Left renal pelvis (tissue), 4 donors: ENCODE measurements at places on chromosomes 1 and 21.

DNA sequence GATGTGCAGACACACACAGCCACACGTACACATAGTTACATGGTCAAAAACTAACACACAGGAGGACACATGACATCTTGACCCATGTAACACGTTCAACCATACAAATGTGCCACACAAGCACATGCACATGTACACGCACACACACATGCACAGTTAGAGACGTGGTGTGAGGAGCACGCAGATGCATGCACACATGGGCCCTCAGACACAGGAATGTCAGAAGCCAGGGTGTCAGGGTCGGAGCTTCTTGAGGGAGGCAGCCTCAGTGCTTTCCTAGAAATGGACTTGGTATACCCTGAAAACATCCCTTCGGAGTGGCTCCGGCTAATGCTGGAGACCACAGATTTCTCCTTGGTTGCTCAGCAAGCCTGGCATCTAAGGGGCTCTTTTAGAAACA, 114.3 kb downstream of the DMRTB1 start:
- DNase-seq, result no peak

- no peak for DNase-seq
Measured at GRCh38 chr1:93651695-93652094, 29.9 kb downstream of the BCAR3 start.

DNA sequence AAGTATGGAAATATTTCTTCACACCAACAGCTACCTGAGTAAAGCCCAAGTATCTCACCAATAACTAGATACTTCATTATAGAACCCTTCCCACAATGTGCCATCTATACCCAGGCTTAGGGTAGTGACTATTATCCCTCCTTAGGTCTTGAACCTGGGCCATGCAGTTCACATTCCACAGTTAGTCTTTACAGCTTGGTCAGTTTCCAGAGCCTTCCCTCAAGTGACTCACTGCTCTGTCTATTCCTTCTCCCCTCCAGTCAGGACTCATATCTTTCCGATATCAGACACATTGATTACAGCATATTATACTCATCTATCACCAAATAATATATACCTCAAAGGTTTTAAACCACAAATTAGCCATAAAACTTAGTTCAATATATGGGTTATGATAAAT, 23.6 kb downstream of the VAMP4 start:
- no peak for DNase-seq

- no peak for DNase-seq
Measured at GRCh38 chr21:42113926-42114409, 42.9 kb downstream of the UMODL1 start.

DNA sequence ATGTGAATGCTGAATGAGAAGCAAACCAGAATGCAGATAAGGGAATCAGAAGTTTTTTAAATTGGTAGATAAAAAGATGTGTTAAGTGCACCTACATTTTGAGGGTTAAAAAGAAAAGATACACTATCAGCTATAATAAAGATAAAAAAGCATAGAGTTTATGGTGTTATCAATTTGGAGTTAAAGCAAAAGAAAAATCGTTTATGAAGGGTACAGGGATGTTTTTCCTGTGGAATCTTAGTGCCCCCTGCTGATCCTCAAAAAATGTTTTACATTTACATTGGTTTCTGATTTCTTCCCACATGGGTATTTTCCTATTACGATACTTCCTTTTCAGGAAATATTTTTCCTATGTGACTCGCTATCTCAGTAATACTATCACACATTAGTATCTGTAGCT, 293.5 kb downstream of the MRPL39 start:
- no peak for DNase-seq

DNA sequence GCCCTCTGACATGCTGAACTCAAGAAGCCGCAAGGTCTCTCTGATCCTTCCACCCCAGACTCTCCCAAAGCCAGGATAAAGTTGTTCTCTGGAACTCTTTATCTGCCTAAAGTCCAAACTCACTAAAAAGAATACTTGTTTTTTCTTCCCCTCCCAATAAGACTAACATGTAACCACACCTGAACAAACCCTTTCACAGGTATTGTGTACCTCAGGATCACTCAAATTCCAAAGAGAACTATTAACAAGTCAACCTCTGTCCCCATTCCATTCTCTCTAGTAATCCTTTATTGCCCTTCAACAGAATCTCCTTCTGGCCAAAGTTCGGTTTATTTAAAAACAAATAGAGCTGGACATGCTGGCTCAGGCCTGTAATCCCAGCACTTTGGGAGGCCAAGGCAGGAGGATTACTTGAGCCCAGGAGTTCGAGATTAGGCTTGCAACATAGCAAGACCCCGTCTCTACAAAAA, 4.1 kb upstream of the TOE1 start:
- no peak for DNase-seq

DNA sequence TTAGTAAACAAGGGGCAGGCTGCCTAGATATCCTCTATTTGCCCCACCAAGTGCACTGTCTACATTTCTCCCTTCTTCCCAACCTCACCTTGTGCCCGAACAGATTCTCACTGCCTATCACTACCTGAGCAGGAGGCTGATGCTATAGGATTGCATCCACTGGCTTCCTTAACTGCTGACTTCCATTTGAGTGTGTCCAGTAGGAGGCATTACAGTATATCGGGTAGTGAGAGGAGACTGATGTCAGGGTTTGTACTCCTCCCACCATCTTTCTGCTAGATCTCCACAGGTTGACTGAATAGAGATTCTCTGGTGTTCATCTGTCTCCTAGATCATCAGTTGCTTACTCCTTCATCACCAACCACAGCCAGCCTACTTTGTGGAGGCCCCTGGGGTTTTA, 796.3 kb downstream of the LRRIQ3 start:
- DNase-seq, result no peak

DNA sequence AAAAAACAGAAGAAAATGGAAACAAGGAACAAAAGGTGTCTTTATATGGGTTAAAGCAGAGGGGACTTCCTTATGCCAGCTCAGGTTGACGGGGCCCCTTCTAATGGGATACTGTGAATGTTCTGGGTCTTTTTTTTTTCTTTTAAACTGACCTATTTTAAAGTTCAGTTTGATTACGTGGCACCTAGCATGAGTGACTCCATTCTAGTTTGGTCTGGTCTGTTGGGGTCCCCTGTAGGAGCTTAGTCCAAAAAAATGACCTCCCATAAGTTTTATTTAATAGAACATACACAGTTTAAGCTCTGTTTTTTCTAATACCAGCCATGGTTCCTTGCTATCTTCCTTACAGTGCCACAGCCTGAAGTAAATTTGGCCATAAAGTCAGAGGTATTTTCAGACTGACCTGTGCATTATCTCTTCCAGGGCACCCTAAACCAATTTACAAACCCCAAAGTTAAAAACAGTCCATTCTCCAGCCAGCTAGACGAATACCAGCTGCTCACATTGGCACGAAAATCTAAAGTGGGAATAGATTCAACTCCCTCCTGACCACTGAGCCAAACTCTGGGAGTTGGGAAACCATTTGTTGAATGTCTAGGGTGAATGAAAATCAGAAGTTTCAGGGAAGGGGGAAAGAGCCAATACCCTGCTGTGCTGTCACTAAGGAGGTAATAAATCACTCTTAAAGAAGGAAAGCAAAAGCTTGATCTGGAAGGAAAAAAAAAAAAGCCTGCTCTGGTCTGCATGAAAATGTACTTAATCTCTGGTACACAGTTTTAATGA, 42.4 kb downstream of the AKNAD1 start:
- no peak for DNase-seq

- no peak for DNase-seq
Measured at GRCh38 chr1:201933840-201934430, 12.4 kb downstream of the LMOD1 start.

- no peak for DNase-seq
Measured at GRCh38 chr1:118306851-118307250, 121.8 kb upstream of the SPAG17 start.

DNA sequence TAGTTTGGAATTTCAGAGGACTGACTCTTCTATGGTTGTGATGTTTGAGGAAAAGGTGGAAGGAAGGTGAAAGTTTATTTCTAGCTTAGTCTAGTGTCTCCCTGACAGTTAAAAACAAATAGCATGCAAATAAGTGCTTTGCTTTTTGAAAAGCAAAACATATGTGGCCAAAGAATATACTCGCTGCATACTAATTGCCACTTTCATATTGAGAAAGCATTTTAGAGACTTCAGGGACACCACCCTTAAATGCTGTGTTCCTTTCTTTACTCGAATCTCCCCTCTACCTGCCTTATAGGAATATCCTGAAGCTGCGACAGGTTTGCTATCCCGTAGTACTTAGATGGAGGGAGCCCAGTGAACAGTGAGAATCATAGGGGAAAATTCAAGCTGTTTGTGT, 23.2 kb downstream of the GLUL start:
- no peak for DNase-seq

DNA sequence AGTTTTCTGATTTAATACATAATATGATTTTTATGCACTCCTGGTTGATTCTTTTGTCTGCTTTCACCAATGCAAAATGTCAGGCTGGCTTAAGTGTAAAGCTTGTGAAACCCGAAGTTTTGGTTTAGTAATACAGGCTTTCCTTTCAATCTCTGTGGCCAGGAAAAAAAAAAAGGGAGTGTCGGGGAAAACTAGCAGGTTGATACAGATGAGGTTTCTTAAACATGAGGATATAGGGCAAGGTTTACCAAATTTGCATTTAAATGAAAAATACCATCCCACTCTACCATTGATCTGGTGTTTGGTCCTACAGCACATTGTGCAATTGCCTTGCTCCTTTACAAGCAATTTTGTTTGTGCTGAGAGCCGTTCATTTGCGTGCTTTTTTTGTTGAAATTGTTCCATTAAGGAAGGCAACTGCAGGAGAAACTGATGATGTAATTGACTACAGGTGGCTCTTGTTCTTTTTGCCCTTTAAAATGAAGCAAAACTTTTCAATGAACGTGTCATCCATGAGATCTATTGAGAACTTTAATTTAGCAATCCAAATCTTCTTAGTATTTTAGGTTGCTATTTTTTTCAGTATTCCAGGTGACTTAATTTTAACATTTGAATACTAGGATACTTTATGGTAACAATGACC, 22.7 kb downstream of the CLIC6 start:
- no peak for DNase-seq

DNA sequence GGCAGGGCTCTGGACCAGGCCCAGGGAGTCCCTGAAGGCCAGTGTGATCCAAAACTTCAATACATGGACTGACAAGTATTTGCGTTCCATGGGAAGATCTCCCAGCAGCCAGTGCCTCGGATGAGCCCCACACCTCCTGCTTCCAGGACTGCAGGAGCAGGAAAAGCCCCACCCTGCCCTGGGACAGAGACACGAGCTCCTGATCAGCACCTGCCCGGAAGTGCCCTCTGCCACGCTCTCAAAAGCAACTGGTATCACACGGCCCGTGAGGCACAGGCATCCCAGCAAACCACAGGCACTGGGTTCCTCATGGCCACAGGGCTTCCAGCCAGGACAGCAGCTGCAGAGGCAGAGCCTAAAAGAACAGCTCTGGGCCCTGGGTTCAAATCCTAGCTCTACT, 48.6 kb downstream of the ACOT7 start:
- no peak for DNase-seq

DNA sequence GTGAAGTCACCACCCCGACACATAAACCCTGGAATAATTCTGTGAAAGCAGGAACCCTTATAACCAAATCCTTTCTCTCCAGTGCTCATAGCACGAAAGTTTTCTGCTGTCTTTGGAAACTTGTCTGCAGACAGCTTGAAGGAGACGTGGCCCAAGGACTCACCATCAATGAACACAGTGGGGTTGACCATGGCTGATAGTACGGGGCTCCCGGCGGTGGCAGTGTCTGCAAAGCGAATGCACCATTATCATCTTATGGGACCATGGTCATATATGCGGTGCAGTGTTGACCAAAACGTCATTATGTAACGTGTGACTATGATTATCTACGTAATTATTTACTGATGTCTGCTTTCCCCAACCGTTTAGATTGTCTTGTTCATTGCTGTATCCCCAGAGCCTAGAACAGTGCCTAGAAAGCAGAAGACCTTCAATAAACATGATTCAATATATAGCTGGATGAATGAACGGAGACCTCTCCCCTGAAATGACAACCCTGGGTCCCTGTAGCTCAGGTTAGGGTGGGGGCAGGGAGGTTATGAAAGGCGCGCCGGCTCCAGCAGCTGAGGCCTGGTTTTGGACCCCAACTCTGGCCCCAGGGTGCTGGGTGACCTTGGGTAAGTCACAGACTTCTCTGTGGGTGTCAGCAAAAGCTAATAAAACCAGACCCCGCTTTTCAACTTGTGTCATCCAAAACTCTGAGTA, 128.4 kb upstream of the ZBTB40 start:
- DNase-seq, result no peak

DNA sequence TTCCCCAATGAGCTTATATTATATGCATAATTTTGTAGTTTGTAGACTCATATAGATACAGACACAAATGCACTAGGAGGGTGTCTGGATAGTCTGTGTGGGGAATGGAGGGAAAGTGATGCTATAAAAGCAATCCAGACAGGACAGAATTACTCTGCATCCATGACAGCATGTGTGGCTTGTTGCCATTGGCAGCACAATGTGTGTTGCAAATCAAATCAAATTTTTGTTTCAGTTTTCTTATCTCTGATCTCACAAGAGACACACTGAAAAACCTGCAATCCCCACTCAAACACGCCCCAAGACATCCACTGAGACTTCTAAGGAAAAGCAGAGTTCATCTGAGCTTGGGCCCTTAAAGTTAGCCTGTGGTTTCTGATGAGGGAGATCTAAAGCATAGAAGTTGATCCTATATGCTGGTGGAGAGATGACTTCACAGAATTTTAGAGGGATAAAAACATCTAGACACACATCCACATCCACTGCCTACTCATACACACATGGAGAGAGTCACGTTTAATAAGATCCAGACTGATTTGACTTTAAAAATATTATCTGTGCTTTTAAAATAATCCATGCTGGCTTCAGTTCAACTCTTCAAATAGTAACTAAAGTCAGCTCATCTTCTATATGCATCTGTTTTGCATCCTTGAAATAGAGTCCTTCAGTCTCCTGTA, 313.0 kb upstream of the PLXNA2 start:
- no peak for DNase-seq

GRCh38 chr1:183273300-183273699, 87.2 kb downstream of the LAMC2 start:
- DNase-seq, result no peak

DNA sequence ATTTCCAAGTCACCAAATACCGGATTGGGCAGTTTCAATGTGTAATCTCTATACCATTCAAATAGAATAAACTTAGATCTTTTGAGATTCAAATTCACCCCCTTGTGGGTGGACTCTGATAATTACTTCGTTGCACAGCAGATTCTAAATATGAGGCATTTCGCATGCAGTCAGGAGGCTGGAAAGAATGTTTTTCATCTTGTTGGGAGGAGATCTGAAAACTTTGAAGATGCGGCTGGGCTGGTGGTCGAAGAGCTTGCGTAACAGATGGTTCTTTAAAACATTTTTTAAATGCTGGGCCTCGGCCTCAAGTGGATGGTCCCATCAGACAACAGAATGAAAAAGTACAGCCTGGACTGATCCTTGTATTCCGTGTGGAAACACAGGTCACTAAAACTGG, 10.4 kb downstream of the NR5A2 start:
- DNase-seq, result no peak

GRCh38 chr1:52601991-52602855, at the start of gene GPX7:
TSS of gene GPX7 (plus strand) at chr1:52602371. CDS start at chr1:52602410, 39 bp downstream.
- DNase-seq, result no peak
